ENCODE measurements at places on chromosomes 13 and 19.

- peak; percentile 63 for DNase-seq
Measured at GRCh38 chr19:7870571-7871436, 3.4 kb downstream of the PRR36 start.

DNA sequence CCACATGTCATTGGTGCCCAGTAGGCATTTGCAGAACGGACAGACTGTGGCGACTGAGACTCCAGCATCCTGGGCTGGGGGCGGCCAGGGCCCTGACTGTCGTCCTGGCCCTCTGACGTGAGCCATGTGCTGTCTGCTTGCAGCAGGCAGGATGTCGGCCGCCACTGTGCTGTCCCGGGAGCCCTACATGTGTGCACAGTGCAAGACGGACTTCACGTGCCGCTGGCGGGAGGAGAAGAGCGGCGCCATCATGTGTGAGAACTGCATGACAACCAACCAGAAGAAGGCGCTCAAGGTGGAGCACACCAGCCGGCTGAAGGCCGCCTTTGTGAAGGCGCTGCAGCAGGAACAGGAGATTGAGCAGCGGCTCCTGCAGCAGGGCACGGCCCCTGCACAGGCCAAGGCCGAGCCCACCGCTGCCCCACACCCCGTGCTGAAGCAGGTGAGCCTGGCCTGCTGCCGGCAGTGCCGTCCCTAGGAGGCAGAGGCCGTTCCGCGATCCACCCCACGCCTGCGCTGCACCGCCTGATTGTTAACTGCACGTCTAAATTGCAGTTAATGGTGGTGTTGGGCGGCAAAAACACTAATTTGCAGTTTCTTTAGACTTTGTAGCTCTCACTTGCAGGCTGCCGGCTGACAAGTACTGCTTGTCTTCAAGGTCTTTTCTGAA lies 14.2 kb downstream of the TSSK6 start:
- no peak for DNase-seq

DNA sequence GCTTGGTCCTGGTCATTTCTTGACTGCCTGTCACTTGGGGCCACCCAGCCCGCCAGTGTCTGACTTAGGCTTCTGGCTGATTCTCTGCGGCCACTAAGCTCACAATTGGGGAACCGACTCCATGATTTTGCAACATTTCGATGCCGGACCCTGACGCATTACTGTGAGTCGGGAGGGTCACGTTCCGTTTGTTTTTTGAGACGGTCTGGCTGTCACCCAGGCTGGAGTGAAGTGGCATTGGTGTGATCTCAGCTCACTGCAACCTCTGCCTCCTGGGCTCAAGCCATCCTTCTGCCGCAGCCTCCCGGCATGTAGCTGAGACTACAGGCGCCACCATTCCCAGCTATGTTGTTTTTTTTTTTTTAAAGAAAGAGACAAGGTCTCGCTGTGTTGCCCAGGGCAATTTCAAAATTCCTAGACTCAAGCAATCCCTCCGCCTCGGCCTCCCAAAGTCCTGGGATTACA lies 3.2 kb upstream of the ADAT3 start:
- no peak for DNase-seq

DNA sequence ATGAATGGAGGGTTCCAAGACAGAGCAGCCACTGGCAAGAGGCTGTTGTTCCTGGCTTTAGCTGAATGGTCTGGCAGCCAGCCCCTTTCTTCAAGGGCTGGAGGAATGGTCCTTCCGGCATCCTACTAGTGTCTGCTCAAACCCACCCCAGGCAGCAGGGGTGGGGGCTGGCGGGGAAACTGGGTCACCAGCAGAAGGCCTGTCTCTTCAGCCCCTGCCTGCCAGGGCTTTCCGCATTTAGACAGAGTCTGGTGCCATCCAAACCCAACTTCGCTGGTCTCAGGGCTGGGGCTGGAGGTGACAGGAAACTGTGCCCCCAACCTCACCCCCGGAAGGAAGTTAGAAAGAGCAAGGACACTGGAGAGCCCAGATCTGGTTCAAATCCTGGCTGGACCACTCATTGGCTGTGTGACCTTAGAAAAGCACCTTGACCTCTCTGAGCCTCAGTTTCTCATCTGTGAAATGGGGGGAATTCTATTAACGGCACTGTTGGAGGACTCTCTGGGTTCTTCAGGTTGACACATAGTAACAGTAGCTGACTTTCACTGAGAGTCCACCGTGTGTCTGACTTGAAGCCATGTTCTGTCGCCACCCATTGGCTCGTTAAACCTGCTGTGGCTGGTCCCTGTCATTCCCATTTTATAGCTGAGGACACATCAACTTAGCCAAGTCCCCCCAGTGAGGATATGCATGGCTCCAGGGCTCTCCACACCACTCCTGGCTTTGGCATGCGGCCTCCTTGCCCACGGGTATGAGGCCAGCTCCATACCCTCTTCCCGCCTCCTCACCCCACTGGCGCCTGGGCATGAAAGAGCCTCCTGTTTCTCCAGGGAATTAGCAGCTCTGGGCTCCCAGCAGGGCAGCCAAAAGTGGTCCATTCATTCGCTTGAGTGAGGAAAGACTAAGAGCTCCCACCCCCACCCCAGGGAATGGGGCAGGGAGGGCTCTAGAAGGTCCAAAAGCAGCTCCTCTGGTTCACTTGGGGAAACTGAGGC lies 2.5 kb upstream of the NR2C2AP start:
- DNase-seq: no peak

GRCh38 chr19:4722671-4723594 lies 709 bp downstream of the DPP9 start:
- peak; percentile 28 for DNase-seq

DNA sequence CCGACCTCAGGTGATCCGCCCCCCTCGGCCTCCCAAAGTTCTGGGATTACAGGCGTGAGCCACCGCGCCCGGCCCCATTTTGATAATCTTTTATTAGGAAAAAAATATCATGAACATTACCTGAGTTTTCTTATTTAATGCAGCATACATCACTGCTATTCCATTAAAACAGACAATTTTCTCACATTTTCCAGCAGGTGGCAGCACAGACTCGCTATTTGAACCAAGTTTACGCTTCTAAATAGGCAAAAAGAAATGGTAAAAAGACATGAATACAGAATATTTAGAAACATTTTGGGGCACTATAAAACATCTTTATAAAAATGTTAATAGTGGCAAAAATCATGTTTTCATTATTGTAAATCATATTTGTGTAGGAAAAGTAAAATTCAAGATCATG lies 903.1 kb downstream of the SLITRK6 start:
- no peak for DNase-seq

DNA sequence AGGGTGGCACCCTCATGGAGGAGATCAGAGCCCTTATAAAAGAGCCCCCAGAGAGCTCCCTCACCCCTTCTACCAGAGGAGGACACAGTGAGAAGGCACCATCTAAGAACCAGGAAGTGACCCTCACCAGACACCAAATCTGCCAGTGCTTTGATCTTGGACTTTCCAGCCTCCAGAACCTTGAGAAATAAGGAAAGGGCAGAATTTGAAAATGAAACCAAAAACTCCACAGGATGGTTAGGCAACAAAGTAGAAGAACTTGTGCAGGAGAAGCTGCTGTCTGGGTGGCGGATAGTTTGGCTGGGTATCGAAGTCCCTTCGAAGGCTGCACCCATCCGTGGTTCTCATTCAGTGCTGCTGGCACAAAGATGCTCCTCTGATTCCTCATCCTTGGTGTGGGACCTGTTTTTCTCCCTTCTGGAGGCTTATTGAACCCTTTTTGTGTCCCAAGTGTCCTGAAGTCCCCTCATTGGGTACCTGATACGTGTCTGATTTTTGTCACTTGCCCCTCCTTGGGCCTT lies 130.8 kb downstream of the KDM4B start:
- no peak for DNase-seq

DNA sequence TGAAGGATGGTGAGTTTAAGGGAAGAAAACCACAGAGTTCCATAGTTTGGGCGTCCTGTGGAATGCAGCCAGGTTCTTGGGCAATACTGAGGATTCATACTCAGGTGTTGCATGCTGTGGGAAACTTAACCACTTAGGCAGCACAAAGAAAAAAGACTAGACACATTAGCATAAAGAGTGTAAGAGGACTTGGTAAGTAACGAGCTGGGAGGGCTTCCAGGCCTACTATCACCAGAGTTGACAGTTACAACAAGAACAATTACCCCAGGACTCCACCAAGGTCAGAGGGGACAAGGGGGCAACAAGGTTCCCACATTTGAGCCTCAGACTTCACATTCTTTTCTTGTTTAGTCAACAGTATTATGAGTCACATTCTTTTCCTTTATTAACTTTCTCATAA lies 33.2 kb downstream of the KCTD12 start:
- DNase-seq: no peak

DNA sequence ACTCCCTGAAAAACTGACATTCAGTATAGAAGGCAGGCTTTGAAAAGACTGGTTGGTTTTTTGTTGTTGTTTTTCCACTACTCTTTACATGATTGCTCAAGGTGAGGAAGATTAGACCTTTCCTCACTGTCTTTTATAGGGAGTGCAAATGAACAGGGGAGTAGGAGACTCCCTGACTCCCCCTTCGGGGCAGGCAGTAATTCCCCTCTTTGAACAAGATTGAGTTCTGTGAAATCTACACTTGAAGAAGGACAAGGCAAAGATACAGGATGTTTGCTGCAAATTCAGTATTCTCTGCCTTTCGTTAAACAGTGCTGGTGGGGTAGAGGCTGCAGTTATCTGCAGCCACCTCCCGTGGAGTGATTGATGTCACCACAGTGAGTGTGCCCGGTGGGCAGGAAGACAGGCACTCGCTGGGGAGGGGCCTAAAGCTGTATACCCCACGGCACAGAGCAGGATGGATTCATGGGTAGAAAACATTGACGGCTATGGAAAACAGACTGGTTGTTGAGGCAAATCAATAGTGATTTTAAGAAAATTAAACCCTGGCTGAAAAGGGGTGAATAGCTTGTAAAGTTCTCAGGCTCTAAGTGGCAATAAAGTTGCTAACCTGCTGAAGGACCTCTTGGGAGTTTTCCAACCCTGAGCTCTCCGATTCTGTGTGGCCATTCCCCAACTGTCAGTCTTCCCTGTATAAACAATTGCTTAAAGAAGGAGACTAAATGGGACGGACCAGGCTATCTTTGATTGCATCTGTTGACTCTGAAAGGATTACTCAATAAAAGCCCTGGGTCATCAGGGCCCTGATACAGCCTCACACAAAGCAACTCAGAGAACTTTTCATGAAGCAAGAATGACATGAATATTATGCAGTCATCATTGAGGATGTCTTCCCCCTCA lies 308.3 kb downstream of the TBC1D4 start:
- no peak for DNase-seq

DNA sequence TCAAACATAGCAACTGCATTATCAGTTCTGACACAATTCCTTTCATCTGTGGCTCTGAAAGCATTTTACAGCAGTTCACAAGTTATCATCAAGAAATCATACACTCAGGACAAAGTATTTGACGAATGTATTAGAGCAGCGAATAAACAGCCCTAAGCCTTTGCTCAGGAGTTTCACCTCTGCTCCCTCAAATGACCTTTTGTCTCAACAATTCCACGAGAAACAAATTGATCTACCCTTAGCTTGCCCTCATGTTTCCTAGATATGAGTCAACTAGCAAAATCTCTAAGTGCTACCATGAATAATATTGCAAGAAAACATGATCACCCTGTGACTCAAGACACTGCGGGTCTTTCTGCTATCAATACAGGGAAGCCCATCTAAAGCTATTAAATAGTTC lies 396.1 kb downstream of the EFNB2 start:
- no peak for DNase-seq

DNA sequence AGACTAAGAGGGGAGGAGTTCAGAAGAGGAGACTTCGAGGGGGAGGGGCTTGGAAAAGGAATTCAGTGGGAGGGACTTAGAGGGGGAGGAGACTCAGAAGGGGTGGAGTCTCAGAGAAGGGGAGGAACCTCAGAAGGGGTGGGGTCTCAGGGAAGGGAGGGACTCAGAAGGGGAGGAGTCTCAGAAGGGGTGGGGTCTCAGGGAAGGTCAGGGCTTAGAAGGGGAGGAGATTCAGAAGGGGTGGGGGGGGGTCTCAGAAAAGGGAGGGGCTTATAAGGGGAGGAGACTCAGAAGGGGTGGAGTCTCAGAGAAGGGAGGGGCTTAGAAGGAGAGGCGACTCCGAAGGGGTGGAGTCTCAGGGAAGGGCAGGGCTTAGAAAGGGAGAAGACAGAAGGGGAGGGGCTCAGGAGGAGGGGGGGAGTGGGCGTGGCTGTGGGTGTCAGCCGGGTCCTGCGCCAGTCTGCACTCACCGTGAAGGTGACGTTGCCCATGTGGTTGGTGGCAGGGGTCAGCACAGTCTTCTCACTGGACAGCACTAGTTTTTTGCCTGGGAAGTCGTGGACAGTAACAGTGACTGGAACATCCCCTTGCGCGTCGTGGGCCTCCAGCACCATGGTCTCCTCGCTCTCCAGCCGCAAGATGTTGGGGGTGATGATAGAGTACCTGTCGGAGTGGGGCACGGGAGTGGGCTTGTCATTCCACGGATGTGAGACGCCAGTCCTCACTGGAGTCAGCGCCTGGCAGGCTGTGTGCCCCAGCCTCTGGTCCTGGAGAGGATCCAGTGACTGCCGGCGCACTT lies 1.5 kb downstream of the C3 start:
- DNase-seq: no peak

DNA sequence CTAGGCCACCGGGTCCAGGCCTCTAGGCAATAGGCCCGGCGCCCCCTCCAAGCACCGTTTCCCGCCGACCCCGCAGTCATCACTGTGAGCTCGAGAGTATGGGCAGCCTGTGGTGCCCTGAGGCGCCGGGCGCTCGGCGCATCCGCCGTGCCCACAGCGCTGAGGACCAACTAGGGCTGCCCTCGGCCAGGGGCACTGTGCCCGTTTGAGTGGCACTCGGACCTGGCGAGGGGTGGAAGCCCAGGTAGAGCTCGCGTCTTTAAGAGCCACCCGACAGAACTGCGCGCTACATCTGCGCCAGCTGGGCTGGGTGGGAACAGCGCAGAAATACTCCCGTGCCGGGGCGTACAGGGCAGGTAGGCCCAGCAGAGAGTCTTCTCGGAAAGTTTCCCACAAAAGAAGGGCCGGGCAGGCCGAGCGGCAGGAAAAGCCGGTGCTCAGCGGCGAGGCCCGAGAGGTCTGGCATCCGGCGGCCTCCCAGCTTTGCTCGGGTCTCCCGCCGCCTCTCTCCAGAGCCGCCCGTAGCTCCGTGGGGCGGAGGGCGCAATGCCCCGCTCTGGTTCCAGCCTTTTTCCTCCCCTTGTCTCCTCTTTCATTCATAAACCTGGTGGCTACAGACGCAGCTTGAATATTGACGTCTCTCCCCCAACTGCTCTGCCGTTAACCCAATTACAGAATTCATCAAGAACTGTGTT lies 5.4 kb upstream of the SOX1 start:
- no peak for DNase-seq

- DNase-seq: no peak
Measured at GRCh38 chr13:32629313-32629712, 43.1 kb downstream of the PDS5B start.

- DNase-seq: no peak
Measured at GRCh38 chr19:55460670-55461258, 678 bp downstream of the ISOC2 start.

DNA sequence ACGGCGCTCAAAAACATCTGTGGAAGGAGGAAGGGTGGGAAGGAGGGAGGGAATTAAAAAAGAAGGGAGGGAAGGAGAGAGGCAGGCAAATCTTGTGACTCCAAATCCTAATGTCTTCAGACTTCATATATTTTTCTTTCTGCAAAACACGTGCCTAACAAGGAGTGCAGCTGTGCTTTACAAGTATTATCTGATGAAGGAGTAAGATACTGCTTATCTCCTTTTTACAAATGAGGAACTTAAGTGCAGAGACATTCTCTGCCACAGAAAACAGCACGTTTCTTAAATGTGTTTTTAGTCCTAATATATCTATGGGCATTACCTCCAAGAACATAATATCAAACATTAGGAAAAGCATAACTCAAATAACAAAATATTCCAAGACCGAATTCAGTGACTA lies 6.5 kb downstream of the FLT3 start:
- DNase-seq: no peak

GRCh38 chr13:50243931-50244330 lies 228.7 kb downstream of the KCNRG start:
- DNase-seq: no peak

GRCh38 chr13:113146750-113147149 lies 11.7 kb upstream of the PROZ start:
- DNase-seq: no peak

All from T-cell (primary cell).